Stimulated activated CD8-positive, alpha-beta memory T cell treated with anti-CD3 and anti-CD28 coated beads, Interleukin-7, amount 100 ng/mL, for 24 hours (primary cell): ENCODE measurements at places on chromosomes 4 and X.

- DNase-seq, result no peak
Measured at GRCh38 chr4:92163348-92163747, 140.4 kb upstream of the GRID2 start.

GRCh38 chr4:182847576-182848450 lies 69.4 kb downstream of the DCTD start:
- no peak for DNase-seq

DNA sequence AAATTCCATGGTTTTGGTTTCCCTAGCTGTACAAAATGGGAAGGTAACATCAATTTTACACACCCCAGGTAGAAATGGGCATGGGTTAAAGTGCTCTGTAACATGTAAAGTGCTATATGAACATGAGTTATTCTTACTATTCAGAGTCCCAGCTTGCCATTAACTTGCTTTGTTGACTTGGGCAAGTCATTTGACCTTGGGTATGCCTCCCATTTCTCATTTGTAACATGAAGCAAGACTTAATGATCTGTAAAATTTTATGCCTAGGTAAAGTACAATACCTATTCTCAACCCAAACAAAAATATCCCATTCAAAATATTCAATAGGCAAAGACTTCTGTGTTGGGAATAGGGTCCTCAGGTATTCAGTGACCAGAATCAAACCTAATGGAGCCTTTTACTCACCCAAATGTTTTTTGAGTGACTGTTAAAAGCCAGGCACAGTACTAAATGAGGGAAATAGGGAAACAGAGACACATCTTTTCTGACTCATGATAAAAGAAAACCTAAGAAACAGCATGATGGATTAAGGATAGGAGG lies 126.6 kb downstream of the SH3RF1 start:
- no peak for DNase-seq

GRCh38 chr4:183321079-183321478 lies 1.0 kb upstream of the CLDN22 start:
- no peak for DNase-seq

- DNase-seq, result no peak
Measured at GRCh38 chr4:180528003-180528402, 1715.2 kb upstream of the TENM3 start.

DNA sequence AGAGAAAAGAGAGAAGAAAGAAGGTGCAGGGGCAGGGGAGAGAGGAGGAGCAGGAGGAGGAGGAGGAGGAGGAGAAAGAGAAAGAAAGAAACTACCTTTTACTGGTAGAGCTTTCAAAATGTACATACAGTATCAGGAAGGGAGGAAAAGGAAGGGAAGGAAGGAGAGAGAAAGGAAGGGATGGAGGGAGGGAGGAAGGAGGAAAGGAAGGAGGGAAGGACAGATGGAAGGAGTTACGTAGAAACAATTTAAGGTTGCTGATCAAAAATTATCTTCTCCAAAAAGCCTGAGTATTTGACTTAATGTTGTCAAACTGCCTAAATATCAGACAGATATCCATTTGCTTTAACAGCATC lies 13.4 kb downstream of the TBC1D9 start:
- DNase-seq, result no peak

- peak; percentile 8 for DNase-seq
Measured at GRCh38 chr4:88158489-88159228, at the start of gene ABCG2. TSS of gene ABCG2 (minus strand) at chr4:88158639. CDS start at chr4:88139995, 18,644 bp downstream.
